ENCODE measurements at places on chromosomes 3 and 15. TPM values are rescaled to one million over a fixed set of nuclear protein-coding genes. Genes with fewer than 3 reads are reported as not detected.

DNA sequence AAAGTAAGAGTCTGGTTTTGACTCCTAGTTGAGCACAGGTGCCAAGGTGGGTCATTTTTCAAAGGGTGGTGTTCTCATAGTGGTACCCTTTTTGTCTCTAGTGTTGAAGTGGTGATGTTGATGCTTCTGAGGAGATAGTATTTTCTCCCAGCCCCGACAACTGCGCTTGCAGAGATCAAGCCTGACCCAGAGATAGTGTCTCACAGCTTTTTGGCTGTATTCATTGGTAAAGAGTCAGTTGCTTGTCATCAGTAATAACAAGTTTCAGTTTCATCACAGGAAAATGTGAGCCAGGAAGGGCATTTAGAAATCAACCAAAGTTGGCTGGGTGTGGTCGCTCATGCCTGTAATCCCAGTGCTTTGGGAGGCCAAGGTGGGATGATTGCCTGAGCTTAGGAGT, 139.3 kb downstream of the NFKBIZ start:
- no peaks in the 10 kb centered on the region for H3K27me3 ChIP-seq
- no peak for DNase-seq
- H3K36me3 ChIP-seq, result no peaks in the 10 kb centered on the region

- peak overlapping the region; percentile 89 for H3K4me3 ChIP-seq
- DNase-seq, result no peak
- H3K4me1 ChIP-seq, result peaks cover 9% of the 10 kb centered on the region
- peaks cover 16% of the 10 kb centered on the region for H3K36me3 ChIP-seq
Observed at GRCh38 chr3:156676768-156677479, 2.5 kb downstream of the TIPARP start.

- peaks cover 28% of the 10 kb centered on the region for H3K4me1 ChIP-seq
- no peak overlapping the region for H3K4me3 ChIP-seq
- H3K36me3 ChIP-seq, result no peaks in the 10 kb centered on the region
- no peak overlapping the region for H3K27ac ChIP-seq
- DNase-seq, result no peak
Observed at GRCh38 chr3:120875989-120876388, 32.0 kb upstream of the STXBP5L start.

GRCh38 chr3:99250821-99251355, 349.4 kb upstream of the DCBLD2 start:
- H3K4me3 ChIP-seq, result no peak overlapping the region
- no peaks in the 10 kb centered on the region for H3K27me3 ChIP-seq
- no peaks in the 10 kb centered on the region for H3K36me3 ChIP-seq
- H3K27ac ChIP-seq, result no peak overlapping the region
- DNase-seq, result no peak

DNA sequence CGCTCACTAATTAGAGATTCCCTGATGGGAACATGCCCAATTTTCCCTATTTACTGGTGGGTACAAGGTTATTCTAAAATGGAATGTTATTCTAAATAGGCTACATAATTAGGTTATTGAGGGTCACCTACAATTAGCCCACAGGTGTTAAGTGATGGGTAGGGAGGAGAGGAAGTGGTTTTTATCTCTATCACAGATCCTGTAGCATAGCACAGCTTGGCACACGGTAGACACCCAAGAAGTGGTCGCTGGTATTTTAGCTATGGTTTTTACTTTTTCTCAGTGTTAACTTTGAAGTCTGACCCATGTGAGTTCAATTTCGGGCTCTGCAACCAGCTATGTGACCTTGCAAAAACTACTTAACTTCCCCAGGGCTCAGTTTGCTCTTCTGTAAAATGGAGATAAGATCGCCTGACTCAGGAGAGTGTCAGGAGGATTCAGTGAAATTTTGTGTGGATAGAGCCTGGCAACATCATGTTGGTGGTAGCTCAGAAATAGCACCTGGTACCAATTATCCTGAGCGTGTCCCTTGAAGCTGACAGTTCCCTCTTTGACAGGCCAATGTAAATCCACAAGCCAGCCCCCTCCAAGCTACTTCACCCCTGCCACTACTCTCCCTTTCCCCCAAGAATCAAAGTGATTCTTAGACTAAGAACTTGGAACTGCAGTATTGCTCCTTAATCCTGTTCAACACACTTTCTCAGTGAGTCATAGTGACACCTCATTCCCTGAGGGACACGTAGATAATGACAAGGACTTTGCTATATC, 8.7 kb upstream of the LMCD1 start:
- H3K4me1 ChIP-seq, result peaks cover 3% of the 10 kb centered on the region
- H3K36me3 ChIP-seq, result no peaks in the 10 kb centered on the region
- no peak overlapping the region for H3K27ac ChIP-seq
- H3K27me3 ChIP-seq, result no peaks in the 10 kb centered on the region
- DNase-seq, result no peak

GRCh38 chr3:172061724-172062184, 22.4 kb downstream of the FNDC3B start:
- DNase-seq, result no peak
- H3K36me3 ChIP-seq, result peaks cover 29% of the 10 kb centered on the region

The SERPINI2 gene
- not detected for total RNA-seq

All from endothelial cell (in vitro differentiated cells).